NCI-H1417 (cell line): ENCODE measurements at places on chromosomes 2 and 18.

GRCh38 chr2:43460174-43460546, 135.7 kb downstream of the THADA start:
- DNase-seq, result no peak

DNA sequence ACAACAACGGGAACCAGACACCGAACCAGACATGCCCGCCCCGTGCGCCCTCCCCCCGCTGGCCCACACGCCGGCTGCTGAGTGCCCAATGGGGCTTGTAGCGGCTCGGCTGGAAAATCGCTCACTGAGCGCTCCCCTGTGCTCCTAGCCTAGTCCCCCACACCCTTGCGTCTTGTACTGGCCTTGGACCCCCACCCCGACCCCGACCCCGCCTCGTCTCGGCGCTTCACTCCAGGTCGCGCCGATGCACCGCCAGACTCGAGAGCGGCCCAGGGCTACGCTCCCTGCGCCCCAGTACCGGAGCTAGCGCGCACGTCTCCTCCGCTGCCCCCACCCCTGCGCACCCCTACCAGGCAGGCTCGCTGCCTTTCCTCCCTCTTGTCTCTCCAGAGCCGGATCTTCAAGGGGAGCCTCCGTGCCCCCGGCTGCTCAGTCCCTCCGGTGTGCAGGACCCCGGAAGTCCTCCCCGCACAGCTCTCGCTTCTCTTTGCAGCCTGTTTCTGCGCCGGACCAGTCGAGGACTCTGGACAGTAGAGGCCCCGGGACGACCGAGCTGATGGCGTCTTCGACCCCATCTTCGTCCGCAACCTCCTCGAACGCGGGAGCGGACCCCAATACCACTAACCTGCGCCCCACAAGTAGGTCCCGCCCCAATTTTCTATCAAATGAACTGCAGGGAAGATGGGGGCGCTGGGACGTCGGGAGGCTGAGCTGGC, 1.5 kb downstream of the GAD1 start:
- peak; percentile 28 for DNase-seq

DNA sequence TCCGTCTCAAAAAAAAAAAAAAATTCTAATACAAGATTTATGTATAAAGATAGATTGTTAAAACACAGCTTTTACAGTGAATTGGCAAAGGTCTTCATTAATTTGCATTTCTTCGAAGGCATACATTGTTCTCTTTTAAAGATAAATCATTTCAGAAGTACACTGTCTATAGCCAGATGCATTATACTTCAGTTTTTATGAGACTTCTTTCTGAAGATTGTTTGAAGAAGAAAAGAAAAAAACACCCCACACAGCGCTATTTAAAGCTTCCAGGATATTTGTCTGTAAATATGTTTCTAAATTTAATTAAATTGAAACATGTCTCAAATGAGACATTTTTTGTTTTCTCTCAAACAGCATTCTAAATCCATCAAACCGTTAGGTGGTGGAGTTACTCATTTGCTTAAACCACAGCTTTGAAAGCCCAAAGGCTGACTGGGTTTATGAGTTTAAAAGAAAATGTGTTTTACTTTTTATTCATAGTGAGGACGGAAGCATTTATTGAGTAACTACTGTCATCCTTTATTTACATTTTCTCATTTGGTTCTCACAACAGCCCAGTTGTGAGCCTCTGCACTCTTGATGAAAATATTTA, 42.4 kb upstream of the C1GALT1C1L start:
- no peak for DNase-seq

- DNase-seq, result no peak
Measured at GRCh38 chr2:19630921-19631320, 270.9 kb downstream of the TTC32 start.

DNA sequence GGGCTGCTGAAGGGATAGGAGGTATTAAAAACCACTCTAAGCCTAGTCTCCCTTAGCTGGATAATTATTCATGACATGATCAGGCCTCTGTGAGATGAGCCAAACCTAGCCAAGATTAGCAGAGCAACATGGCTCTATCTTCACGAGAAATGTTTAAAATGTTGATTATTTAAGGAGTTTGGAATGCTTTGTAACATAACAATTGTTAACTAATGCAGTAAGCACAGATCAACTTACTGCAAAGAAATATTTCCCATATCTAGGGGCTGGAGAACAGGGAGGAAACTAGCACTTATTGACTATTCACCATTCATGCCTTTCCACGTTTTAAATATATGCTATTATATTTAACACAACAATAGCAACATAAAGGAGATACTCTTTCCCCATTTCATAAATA, 833.7 kb upstream of the CHAC2 start:
- no peak for DNase-seq

DNA sequence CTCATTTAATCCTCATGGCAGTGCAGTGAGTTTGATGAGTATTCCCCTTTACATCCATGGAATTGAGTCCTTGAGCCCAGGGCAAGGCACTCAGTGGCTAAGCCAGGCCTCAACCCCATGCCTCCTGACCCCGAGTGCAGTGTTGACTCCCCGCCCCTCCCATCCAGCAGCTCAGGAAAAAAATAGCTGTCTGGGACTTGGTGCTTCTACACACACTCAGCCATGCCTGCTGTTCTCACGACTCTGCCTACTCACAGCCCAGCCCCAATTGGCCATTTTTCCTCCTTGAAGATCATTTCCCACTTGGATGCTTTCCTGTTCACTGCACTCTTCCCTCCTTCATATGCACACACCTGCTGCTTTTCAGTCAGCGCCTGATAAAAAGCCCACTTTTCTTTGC, 8.8 kb downstream of the FOSL2 start:
- DNase-seq, result no peak

- DNase-seq, result no peak
Measured at GRCh38 chr2:208280234-208280633, 14.2 kb downstream of the PIKFYVE start.

DNA sequence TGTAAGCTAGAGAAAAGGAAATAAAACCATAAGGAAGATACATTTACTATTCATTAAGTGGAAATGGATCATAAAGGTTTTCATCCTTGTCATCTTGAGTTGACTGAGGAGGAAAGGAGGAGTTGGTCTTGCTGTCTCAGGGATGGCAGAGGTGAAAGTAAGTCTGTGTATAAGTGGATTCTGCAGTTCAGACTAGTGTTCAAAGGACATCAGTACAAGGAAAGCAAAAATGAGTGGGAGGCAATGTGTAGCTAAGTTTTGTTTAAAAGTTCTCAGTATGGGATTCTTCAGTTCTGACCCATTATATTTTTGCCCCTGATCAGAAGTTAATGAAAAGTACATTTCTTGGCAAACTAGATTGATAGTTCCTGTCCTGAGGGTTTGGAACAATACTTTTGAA, 18.9 kb downstream of the SLC20A1 start:
- no peak for DNase-seq

- no peak for DNase-seq
Measured at GRCh38 chr2:239108459-239108858, 260.6 kb downstream of the TWIST2 start.

- peak; percentile 1 for DNase-seq
Measured at GRCh38 chr2:203997980-203998809, 61.6 kb downstream of the ICOS start.

GRCh38 chr18:54702686-54703085, 111.6 kb downstream of the DYNAP start:
- DNase-seq, result no peak

GRCh38 chr2:172442072-172442895, 14.9 kb downstream of the ITGA6 start:
- no peak for DNase-seq

- no peak for DNase-seq
Measured at GRCh38 chr2:213763354-213763753, 479.1 kb downstream of the SPAG16 start.

DNA sequence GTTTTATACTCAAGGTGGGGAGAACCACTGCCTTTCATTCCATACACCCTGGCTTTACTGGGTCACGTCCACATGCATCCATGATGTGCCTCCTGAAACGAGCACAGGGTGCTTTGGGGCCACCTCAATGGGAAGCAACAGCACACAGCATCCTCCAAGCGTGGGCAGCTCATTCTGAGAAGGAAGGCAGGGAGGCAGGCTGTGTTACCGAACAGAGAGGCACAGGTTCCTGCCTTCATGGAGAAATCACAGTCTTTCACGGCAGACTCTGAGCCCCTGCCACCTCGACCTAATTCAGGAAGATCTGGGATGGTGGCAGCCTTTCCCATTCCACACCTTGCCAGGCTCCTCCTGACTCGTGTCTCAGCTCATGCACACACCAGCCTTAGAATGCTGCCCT, 130.1 kb downstream of the GBX2 start:
- DNase-seq, result no peak

GRCh38 chr2:8457092-8457481, 224.8 kb upstream of the ID2 start:
- DNase-seq, result peak; percentile 82

DNA sequence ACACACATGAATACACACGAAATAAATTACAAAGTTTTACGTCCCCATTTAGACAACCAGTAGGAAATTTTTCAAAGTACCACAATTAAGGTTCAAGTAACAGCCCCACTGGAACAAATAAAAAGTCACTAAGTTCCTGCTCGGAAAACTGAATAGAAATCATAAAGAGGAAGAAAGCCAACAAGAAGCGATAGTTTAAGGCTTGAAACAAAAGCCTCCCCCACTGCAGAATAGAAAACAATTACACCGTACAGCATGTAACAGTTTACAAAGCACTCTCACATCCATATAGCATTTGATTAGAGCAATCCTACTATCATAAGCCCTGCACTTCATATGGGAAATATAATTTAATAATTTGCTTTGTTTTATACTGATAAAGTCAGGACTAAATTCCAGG, 15.5 kb downstream of the KLF7 start:
- DNase-seq, result no peak

- DNase-seq, result no peak
Measured at GRCh38 chr2:20221555-20221973, 3.4 kb downstream of the SDC1 start.

- no peak for DNase-seq
Measured at GRCh38 chr2:124867247-124867646, 842.2 kb downstream of the CNTNAP5 start.

DNA sequence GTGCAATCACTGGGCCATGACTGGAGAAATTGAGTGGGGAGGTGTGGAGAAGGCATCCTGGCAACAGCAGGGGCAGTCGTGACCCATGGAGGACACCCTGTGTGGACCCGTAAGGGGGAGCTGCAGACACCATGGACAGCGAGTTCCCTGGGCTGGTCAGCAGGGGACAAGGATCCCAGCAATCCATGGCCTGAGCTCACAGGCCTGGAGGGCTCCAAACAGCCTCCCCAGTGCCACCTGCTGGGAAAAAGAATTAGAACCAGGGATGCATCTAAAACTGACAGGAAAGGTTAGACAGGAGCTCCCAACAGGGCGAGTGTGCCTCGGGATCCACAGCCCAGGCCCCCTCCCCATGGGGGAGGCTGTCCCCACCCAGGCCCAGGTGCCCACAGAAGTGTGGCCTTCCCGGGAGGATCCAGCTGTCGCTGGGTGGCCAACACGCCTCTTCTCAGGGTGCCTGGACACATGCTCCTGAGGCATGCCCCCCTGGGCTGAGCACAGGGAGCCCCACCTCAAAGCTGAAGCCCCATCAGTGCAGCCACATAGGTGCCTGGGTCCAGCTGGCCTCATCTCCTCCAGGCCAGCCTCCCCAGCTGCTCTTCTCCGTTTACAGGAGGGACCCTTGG, 20.5 kb upstream of the KIF1A start:
- peak; percentile 32 for DNase-seq

GRCh38 chr18:60966876-60967275, 366.4 kb upstream of the CDH20 start:
- DNase-seq, result no peak

DNA sequence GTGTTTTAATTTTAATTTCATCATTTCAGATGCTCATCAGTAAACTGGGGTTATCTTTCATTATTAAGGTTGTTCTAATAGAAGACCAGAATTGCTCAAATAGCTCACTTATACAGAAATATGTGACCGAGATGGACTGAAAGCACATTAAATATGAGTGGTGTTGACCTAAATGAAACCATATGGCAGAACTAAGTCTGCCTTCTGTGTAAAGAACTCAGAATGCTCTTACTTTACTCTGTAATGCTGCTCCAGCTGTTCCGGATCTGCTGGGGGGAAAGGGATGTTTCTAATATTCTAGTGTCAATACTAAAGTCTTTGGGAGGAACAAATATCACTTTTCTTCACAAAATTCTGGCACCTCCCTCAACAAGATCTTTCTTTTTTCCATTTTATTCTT, 131.0 kb downstream of the DPP4 start:
- no peak for DNase-seq

DNA sequence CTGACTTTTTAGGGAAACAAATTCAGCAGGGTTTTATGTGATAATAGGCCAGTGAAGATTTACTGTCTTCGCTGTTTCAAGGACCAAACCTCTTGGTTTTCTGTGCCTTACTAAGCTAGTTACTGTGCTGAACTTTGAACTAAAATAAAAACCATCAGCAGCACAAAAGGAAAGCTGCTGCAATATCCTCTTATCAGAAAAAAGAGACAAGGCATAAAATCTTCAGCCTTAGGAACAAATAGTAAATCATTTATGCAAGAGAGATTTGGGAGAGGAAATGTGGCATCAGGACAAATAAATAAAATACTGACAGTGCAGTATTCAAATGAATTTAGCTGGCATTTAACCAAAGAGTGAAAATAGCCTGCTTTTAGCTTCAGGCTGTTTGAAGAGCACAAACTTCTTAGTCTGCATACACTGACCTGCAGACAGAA, 64.1 kb upstream of the EHBP1 start:
- DNase-seq, result no peak

GRCh38 chr2:120128216-120128615, 95.0 kb downstream of the TMEM185B start:
- DNase-seq, result no peak

DNA sequence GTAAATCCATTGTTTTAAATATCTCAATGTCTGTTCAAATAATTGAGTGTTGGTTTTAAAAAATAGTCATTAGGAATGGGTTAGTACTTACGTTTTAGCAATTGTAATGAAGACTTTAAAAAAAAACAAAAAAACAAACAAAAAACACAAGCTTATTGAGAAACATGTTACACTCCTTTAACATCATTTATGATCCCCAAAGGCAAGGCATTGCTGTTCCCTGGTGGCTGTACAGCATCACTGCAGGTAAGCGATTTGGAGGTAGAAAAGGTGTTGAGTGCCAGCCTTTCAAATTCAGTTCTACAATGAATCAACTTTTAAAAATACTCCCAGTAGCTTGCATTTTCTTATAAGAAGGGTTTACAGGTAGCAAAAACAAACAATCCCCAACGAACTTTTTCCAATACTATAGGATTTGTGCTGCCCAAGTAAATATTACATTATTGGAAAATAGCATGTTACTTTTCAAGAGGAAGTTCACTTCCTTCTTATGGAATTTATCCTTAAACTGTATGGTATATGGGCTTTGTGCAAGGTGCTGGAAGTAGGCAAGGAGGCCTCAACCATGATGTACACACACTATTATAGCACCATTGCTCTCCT, 27.5 kb downstream of the CNRIP1 start:
- DNase-seq, result peak; percentile 56

- DNase-seq, result no peak
Measured at GRCh38 chr18:3458378-3458777, 8.4 kb downstream of the TGIF1 start.
